T-helper 17 cell (primary cell): ENCODE measurements at places on chromosomes 3 and 15.

DNA sequence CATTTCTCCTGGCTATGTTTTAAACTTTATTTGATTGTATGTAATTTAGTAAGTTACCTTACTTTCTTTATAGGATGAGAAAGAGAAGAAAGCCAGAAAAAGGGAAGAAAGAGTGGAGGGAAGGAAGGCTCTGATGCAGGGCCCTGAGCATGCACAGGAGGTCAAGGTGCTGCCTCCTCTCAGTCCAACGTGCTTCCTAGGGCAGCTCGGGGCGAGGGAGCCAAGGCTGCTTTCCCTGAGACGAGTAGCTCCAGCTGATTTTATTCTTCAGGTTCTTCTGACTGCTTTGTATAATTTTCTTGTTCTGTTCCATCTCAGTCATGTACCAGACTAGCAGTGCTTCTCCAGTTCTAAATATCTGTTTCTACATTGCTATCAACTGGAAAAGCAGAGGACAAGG, 3.4 kb downstream of the CORO2B start:
- no peak for DNase-seq

GRCh38 chr3:138165061-138165460, 9.7 kb downstream of the DBR1 start:
- DNase-seq, result no peak

DNA sequence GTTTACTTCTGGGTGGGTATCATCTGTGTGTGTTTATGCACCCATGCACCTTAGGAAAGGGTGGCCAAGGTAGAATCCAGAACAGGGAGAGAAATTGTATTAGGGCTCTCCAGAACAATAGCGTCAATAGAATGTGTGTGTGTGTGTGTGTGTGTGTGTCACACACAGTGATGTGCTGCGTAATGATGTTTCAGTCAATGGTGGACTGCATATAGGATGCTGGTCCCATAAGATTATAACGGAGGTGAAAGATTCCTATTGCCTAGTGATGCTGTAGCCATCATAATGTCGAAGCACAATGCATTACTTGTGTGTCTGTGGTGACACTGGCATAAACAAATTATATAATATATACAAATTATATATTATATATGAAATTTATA, 69.3 kb upstream of the PRR23C start:
- no peak for DNase-seq

DNA sequence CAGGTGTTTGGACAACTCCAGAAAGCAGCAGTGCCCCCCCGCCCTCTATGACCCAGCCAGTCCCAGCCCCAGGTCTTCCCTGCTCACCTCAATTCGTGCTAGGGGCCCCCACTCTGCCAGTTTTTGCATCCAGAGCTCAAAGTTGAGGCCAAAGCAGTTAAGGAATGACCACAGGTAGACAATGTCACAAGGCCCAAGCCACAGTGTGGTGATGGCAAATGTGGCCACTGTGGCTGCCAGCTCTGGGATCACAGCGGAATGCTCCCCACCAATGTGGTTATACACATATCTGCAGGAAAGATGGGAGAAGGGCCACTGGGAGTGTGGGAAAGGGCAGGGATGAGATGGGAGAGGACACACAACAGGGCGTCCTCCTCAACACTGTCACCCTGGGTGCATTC, 8.2 kb downstream of the KLHL40 start:
- no peak for DNase-seq

- DNase-seq, result no peak
Measured at GRCh38 chr3:9339761-9340471, 22.9 kb upstream of the THUMPD3 start.

GRCh38 chr3:2036076-2036475, 62.6 kb upstream of the CNTN4 start:
- DNase-seq, result no peak

DNA sequence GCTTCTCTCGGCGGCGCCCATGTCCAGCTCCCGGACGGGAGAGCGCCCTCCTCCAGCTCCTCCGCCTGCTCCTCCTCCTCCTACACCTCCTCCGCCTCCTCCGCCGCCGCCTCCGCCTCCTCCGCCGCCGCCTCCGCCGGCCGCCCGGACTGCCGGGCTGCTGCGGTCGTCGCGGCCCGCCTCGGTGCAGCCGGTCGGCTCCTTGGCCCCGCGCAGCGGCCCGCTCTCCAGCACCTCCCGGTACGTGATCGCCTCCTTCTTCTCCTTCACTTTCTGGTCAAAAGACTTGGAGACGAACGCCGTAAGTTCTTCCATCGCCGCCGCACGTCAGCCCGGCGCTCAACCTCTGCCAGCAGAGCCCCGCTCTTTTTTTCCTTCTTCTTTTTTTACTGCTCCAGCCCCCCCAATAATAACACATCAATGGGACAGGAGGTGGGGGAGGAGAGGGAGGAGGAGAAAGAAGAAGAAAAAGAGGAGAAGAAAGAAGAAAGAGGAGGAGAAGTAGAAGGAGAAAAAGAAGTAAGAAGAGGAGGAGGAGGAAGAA, 438 bp downstream of the SHOX2 start:
- peak; percentile 8 for DNase-seq

DNA sequence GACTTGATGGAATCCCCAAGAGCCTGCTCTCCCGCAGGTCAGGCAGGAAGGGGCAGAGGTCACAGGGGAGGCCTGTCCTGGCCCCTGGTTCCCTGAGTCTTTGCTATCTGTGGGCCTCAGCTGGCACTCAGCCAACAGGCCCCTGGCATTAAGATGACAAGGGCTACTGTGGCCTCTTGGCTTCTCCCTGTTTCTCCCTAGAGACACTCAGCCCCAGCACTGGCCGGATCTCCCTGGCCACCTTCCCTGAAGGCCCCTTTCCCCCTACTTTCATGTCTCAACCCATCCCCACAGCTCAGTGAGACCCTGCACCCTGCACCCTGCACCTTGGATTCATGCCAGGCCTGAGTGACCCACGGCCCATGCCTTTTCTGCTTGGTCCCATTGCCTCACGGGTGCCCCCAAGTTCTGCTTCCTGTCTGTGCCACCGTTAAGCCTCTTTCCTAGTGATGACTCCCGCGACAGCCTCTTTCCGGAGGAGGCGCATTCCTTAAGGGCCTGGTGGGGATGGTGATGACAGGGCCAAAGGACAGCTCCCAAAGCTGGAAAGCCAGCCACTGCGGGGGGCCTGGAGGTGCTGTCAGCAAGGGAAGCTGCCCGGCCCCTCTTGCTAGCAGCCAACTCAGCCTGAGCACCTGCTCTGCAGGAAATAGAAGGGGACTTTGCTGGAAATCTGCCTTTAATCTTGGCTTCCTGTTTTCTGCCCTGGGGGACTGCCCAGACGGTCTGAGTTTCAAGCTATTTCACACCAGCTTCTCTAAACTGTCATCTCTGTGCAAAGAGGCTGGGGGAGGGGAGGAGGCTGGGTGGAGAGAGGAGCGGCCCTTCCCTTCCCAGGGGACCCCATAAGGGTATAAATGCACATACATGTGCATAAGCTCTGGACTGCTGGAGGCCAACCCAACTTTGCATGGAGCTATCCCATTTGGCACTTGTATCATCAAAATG, 4.8 kb upstream of the CSK start:
- DNase-seq, result no peak

GRCh38 chr3:31242026-31242960, 290.4 kb upstream of the STT3B start:
- DNase-seq, result no peak

- no peak for DNase-seq
Measured at GRCh38 chr3:10950476-10951294, 41.9 kb upstream of the SLC6A1 start.

DNA sequence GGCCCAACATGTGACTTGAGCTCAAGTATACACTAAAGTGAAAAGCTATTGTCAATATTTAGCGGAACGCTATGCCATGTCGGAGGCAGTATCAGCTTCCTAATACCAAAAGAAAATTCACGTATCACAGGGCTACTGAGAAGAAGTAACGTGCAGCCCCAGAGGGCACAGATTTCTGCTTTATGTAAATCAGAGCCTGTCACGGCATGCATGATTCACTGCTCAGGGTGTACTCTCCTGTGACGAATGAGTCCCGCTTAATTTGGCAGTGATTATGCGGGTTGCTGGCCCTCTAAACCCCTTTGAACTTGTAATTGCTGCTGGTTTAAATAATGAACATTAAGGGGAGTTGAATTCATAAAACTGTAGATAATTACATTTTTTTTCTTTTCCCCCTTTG, 85.3 kb downstream of the MEIS2 start:
- no peak for DNase-seq

GRCh38 chr3:157089455-157090221, 70.3 kb downstream of the CCNL1 start:
- peak; percentile 32 for DNase-seq

- no peak for DNase-seq
Measured at GRCh38 chr3:30286811-30287210, 319.6 kb upstream of the TGFBR2 start.

- no peak for DNase-seq
Measured at GRCh38 chr3:149462581-149463011, 11.9 kb upstream of the TM4SF4 start.

- DNase-seq, result no peak
Measured at GRCh38 chr3:189363590-189364255, 192.0 kb downstream of the TPRG1 start.

GRCh38 chr3:147218965-147219364, 187.4 kb downstream of the ZIC4 start:
- no peak for DNase-seq

DNA sequence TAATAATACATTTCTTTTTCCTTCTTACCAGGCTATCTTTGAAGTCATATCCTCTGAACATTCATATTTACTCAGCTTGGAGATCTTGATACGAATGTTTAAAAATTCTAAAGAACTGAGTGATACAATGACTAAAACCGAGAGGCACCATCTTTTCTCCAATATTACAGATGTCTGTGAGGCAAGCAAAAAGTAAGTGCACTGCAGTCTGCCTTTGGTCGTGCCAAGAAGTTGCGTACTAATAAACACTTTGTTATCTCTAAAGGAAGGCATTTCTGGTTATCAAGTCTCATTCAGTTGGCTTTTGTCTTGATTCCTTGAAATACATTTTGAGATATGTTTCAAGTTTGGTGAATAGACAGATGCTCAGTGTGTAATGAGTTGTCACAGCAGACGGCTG, 31.6 kb downstream of the ARHGEF26 start:
- DNase-seq, result no peak

DNA sequence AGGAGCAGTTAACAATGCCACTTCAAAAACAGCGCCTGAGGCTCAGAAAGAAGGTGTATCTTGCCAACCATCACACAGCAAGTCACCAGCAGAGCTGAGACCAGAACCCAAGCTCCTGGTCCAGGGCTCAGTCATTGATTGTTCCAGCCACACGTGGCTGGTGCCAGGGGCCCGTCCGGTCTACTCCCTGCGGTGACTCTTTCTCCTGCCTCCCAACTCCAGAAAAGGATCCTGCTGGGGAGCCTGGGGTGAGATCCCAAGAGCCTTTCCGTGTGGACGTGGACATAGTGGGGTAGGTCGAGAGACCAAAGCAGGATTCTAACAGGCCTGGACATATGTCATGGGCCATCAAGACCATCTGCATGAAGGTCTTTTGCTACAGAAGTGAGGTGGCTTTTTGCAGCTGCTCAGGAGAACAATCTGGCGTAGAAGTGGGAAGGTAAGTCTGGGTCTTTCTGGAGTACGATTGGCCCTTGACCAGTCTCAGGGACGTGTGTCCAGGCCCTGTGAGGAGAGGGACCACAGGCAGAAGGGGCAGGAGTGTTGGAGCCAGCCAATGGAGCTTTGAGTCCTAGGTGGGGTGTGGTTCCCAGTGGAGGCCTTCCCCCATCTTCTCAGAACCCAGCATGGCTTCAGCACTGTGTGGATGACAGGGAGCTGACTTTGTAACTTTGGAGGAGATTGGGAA, 105.4 kb downstream of the HMG20A start:
- no peak for DNase-seq

GRCh38 chr15:95416576-95416975, 913.9 kb upstream of the NR2F2 start:
- DNase-seq, result no peak

GRCh38 chr3:89571707-89572106, 464.3 kb downstream of the EPHA3 start:
- DNase-seq, result no peak

GRCh38 chr3:13116426-13116825, 43.2 kb upstream of the IQSEC1 start:
- DNase-seq, result no peak

DNA sequence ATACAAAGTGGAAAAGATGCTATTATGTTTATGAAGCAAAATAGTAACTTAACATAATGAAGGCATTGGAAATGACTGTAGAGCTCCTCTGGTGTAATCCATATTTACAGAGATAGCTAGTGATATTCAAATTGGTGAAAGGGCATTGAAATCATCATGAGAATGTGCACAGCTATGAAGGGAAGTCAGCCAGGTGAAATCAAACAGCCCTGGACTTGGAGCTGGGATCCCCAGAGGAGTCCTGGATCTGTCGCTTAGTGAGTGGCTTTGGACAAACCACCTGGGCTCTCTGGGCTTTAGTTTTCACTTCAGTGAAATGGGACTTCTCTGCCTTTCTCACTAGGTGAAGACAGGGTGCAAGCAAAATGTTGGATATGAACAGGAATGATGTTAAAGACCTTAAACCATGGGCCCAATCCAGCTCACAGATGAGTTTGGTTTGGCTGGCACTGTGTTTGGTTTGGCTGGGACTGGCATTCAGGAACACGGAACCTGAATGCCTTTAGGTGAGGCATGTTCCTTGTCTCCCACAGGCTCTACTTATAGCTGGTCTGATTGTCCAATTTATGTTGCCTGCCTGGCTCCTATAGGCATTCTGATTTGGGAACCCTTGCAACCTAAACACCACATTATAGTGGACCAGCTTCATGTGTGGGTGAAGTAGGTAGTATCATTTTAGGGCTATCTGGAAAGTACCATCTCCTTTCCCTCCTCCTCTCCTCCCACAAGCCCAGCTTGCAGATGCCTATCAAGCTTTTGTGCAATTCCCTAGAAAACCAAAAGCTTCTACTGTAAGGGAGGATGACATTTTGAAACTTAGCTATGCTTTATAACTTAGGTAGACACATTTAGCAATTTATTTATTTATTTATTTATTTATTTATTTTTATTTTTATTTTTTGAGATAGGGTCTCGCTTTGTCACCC, 110.6 kb upstream of the TNFAIP8L3 start:
- no peak for DNase-seq

DNA sequence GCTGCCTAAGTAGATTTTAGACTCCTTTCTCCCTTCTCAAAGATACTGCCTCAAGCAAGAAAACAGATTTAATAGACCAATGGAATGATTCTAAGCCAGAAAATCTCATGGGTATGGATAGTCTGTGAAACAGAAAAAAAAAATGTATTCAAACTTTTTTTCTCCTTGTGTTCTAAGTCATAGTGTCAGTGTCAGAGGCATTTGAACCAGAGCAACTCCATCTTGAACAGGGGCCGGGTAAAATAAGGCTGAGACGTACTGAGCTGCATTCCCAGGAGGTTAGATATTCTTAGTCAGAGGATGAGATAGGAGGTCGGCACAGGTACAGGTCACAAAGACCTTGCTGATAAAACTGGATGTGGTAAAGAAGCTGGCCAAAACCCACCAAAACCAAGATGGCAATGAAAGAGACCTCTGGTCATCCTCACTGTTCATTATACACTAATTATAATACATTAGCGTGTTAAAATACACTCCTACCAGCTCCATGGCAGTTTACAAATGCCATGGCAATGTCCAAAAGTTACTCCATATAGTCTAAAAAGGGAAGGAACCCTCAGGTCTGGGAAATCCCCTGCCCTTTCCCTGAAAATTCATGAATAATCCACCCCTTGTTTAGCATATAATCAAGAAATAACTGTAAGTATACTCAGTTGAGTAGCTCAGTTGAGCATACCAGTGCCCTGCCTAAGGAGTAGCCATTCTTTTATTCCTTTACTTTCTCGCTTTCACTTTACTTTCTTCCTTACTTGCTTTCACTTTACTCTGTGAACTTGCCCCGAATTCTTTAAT, 72.8 kb upstream of the GOLGA8B start:
- DNase-seq, result no peak

GRCh38 chr15:78626381-78626995, 5.7 kb upstream of the CHRNA3 start:
- no peak for DNase-seq
